ENCODE measurements at places on chromosomes 6 and 20.

- DNase-seq, result no peak
Measured at GRCh38 chr6:118252474-118252873, 295.6 kb upstream of the PLN start.

- DNase-seq, result no peak
Measured at GRCh38 chr6:105243487-105243886, 63.7 kb upstream of the POPDC3 start.

DNA sequence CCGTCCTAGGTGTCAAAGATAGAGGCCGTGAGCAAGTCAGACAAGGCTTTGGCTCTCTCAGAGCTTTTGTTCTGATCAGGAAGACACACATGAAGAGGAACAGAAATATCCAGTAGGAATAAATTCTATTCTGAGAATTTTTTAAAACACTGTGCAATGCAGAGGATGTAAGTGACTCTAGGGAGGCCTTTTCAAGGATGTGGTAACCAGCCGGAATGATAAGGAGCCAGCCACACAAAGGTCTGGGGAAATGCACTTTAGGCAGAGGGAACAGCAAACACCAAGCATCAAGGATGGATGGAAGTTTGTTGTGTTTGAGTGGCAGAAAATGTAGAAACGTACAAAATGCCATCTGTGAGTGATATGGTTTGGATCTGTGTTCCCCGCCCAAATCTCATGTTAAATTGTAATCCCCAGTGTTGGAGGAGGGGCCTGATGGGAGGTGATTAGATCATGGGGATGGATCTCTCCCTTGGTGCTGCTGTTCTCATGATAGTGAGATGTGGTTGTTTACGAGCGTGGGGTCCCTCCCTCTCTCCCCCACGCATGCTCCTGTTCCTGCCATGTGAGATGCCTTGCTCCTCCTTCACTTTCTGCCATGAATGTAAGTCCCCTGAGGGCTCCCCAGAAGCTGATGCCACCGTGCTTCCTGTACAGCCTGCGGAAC is 93.6 kb upstream of the CDYL start:
- no peak for DNase-seq

- DNase-seq, result no peak
Measured at GRCh38 chr20:46928580-46929132, 34.0 kb downstream of the EYA2 start.

DNA sequence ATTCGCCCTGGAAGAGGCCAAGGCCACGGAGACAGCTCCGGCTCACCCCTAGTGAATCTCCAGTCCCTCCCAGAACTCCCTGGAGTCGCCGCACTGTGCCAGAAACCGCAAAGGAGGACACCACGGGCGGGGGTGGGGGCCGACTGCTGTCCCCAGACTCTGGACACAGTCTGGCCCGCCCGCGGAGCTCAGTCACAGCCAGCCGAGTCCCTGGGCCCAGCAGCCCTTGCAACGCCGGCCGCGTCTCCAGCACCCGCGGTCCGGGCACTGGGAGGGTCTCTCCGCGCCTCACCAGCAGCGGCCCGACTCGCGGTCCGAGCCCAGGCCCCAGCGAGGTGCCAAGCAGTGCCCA is 518 bp downstream of the PEX6 start:
- peak; percentile 41 for DNase-seq

DNA sequence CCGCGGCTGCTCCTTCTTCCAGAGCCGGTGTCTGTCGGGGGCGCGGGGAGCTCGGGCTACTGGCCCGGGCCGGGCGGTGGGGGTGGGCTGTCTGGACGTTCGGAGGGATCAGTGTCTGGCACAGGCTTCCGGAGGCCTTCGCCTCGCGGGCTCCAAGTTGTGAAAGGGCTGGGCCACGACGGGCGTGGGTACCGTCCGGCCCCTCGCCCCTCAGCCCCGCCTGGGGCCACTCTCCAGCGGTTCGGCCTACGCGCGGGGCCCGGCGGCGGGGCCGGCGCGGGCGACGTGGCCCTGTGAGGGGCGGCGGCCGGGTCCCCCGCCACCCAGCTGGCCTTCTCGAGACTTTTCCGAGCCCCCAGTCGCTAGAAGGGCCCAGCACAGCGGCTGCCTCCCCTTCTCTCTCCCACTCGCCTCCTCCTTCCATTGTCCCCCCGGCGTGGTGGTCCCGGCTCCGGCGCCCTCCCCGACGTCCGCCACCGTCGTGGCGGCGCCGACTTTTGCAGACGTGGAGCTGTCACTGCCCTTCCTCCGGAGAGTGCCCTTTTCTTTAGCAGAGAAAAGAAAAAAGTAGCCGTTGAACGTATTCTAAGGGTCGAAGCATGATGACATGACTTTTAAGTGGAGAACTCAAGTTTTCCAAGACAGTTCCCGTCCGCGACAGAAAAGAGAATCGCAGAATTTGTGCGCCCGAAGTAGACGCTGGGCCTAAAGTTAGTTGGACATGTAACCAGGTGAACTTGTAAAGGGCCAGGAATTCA is 571 bp downstream of the ITCH start:
- DNase-seq, result peak; percentile 78

DNA sequence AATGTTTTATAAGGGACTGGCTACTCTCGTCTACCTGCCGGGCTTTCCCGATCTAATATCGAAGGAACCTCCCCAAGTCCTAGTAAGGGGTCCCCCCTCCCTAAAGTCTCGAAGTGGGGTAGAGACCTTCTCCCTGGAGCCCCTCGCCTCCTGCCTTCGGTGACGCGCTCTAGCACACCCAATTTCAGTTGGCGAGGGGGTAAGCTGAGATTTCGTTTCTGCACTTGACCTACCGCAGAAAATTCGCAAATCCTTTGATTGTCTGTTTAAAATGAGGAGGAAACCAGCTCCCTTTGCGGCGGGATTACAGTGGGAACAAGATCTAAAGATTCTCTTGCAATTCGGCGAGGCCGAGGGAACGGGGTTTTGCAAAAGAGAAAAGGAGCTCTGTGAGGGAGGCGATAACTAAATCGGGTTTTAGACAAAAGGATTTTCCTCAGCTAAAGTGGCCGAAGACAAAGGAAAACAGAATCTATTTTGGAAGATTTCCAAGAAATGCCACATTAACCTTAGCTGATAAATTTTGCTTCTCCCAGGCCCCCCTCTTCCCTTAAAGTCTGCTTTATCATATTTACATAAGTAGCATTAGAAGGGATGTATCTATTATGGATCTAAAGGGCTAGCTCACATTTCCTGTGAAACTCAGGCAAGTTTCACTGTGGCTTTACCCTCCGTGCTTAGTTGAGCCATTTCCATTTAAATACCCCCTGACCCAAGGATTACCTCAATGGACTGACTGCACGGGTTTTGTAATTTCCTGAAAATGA is 8.4 kb downstream of the SIM1 start:
- DNase-seq, result no peak

DNA sequence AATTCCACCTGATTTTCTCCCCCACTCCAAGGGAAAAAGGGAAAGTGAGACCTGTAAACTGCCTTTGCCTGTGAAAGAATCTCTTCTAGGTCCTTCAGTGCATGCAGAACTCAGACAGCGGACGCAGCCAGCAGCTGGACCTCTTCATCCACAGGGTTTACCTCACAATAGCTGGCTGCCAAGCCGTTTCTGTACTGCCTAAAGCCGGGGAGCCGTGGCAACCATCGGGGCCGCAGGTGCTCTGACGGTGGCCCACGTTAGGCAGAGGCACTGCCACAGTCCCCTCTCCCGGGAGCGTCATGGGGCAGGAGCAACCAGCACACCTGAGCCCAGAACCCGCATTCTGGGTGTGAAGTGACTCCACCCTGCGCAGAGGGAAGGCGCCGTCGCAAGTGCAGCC is 206.1 kb downstream of the TTLL2 start:
- DNase-seq, result no peak

DNA sequence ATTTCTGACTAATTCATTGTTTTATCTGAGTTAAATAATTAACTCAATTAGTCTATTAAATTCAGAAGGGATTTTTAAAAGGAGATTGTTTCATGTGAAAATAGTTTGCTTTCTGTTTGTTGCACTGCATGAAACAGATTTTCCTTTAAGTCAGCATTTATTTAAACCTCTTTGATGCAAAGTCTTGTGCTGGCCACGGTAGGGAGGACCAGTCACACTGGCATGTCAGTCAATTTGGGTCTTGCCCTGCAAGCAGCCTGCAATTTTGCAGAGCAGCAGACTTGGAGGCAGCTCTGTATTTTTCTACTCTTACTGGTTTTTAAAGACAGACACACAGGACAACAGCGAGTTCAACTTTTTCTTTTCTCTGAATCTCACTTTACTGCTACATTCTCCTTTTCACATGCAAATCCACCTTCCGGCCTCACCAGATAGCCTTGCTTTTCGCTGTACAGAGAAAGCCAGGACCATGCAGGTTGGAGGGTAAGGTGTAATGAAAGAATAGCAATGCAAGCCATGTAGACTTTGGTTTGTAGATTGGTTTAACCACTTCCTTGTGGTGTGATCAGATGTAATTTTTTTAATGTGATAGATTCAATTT is 689.9 kb upstream of the AGPAT4 start:
- no peak for DNase-seq

GRCh38 chr6:7157752-7158616 is 50.2 kb downstream of the RREB1 start:
- DNase-seq, result no peak

DNA sequence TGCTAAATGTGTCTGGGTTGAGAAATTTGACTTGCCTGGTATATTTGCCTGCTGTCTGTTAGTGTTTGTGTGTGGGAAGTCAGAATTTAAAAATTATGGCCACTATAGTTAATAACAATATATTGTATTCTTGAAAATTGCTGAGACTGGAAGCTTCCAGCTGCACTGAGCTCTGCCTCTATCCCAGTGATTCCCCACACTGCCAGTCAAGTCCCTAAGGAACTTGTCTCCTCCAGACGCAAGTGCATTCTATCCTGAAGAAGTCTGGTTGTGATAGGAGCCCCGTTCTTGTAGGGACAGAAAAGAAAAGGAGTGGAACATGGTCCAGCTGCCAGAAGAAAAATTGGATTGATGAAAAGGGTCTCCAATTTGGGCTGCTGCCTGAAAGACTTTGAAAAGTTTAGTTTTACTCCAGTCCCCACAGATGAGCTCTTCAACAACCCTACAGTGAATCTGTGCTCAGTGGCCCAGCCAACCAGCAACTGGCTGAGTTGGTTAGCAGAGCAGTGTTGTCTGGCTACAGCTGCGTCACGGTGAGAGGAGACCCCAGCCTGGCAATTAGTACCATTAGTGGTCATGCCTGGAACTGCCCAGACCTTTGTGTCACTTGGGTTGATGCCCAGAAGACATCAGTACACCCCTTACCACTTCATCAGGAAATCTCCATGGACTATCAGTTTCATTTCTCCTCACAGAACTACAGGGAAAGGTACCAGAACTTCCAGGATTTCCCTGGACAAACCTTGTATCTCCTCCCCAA is 183.1 kb upstream of the MCHR2 start:
- no peak for DNase-seq

DNA sequence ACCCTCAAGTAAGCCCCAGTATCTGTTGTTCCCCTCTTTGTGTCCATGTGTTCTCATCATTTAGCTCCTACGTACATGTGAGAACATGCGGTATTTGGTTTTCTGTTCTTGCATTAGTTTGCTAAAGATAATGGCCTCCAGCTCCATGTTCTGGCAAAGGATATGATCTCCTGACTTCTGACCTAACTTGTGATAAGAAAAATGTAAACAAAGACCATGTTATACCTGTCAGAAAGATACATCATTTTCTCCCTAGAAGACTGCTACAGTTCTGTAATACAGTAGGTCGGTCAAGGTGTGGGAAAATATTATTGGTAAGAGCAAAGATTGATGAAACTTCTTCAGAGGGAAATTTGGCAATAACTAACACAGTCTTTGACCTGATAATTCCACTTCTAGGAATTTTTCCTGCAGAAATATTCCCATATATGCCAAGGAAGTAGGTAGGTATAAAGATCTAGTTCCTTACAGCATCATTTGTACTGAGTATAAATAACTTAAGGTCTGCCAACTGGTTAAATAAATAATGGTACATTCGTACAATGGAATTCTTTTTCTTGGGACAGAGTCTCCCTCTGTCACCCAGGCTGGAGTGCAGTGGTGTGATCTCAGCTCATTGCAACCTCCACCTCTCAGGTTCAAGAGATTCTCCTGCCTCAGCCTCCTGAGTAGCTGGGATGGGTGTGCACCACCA is 19.1 kb upstream of the FKBP5 start:
- no peak for DNase-seq

DNA sequence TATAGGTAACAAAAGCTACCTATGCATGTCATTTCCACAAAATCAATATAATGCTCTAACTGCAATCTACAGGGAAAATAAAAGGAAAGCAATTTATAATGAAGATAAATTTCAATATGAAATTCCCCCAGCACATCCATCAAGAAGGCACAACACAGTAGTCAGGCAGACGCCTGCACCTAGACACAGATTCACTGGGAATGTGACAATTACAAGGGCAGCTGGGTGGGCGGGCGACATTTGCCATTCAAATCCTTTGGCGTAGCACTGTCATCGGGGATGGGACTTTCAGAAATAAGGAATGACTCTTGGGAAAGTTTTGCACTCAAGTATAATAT is 60.4 kb downstream of the SULF2 start:
- no peak for DNase-seq

DNA sequence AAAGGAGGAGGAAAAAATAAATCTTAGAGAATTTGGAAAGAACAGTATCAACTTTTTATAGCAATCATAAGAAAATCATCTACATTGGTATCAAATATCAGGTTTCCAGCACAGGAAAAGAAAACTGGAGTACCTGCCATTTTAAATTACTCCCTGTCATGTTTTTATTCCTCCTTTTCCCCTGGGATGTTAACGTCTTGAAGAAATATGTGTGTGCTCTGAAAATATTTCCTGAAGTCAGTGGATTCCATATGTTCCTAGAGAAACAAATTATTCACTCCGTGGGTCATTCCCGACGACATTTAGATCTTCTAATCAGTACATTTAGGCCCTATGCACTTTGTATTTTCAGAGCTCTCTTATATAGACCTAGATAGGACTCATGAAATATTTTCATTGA is 42.0 kb upstream of the RSPO3 start:
- DNase-seq, result no peak

- no peak for DNase-seq
Measured at GRCh38 chr20:37315021-37315451, 25.6 kb downstream of the MANBAL start.

- DNase-seq, result no peak
Measured at GRCh38 chr6:97068211-97068610, 143.7 kb downstream of the KLHL32 start.

DNA sequence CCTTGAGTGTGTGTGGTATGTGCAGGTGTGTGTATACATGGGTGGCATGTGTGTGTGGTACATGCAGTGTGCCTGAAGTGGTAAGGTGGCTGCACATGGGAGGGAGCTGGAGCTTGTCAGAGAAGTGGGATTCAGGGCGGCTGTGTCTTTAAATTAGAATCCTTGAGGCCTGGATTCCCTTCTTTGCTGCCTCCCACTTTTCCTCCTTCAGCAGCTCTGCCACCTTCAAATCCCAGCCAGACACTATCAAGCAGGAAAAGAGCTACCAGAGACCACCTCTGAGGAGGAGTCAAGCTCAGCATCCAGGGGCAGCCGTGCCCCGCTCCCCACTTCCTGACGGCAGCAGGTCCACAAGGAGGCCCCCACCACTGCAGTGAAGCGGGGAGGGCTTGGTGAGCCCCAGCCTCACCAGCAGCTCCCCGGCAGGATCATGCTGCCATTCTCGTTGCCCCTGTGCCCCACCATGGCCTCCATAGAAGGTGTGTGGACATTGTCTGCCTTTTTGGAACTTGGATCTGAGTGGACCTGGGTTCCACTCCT is 131.0 kb upstream of the MLN start:
- no peak for DNase-seq

GRCh38 chr6:11462742-11463397 is 74.7 kb upstream of the TMEM170B start:
- no peak for DNase-seq

Measured in iPS-NIHi11 (cell line).